ENCODE measurements at places on chromosomes 1 and 21.

GRCh38 chr1:225428881-225429455 lies 1.1 kb upstream of the LBR start:
- DNase-seq = no peak

GRCh38 chr21:33133892-33134291 lies 64.0 kb downstream of the OLIG1 start:
- no peak for DNase-seq

DNA sequence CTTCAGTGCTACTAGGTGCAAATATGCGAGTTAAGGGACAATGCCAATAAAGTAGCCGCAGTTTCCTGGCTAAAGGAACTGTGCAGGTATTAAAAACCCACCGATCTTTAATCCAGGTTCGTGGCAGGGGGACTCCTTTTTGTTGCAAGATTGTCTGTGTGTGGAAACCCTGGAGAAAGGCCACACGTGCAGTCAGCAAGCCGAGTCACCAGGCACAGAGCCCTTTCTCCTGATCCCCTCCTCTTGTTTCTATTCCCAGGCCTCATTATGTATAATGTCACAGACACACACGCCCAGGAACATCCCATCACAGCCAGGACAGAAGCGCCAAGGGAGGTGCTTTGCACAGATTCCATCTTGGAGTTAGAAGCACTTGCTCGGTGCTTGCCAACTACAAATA lies 528.9 kb downstream of the KIF26B start:
- DNase-seq = no peak

GRCh38 chr1:28161751-28162150 lies 14.7 kb downstream of the PTAFR start:
- no peak for DNase-seq

GRCh38 chr1:177432897-177433296 lies 262.1 kb downstream of the BRINP2 start:
- no peak for DNase-seq

- no peak for DNase-seq
These were observed 215.5 kb downstream of the KCNJ6 start for GRCh38 chr21:37700641-37701202.

DNA sequence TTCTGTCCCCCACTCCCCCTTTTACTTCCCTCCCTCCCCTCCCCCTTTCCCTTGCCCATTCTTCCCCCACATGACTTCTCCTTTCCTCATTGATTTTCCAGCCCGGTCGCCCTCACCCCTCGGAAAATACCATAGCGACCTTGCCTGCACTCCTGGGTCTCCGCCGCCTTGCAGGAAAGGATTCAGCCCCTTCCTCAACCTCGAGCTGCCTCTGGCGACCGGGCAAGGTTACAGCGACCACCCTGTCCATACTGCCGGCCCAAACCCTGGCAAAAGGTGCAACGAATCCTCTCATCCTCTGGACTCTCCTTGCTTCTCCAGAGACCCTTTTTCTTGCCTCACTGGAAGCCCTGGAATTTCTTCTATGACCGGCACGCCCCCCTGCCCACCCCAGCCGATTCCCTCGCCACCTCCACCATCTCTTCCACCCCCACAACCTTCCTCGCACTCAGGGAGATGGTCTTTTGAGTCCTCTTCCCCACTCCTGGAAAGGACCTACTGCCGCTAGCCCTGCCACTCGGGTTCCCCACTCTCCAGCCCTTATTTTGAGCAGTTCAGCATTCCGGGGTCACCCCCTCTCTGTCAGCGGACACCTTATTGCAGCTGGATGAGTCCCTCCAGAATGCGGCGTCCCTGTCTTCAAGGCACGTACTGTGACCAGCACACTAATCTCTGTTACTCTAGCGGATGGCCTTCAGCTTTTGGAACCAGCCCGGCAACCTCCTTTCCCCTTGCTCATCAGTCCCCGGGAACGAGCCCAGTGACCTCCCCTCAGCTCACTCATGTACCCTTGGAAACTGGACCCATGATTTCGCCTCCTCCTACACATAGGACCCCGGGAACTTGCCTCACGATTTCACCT lies 846 bp downstream of the NSUN4 start:
- no peak for DNase-seq

GRCh38 chr1:229557200-229557850 lies 1.2 kb downstream of the ABCB10 start:
- DNase-seq = no peak

DNA sequence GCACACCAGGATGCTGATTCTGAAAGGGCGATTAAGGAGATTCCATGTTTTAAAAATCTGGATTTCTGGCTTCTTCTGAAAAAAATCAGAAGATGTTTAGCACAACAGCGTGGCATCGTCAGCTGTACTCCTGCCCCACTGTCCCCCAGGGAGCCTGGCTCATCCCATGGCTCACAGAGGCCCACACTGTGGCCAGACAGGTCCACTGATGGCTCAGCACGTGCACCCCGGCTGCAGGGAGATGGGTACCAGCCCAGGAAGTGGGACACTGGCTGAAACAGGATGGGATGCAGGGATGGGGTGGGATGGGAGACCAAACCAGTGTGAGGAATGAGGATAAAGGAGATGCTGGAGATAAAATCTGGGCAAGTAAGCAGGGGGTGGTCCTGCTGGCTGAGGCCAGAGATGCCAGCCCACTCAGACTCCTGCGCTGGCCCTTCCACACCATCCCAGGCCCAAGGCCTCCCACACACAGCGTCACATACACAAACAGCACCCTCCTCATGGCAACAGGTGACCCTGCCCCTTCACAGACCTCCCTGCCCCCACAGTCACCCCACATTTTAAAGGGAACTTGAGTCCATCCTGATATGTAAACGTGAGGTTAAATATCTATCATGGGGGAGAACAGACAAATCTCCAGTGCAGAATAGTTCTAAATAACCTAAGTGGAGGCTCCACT lies 23.9 kb upstream of the SAMD11 start:
- DNase-seq = no peak

- no peak for DNase-seq
These were observed 13.6 kb downstream of the RD3 start for GRCh38 chr1:211478376-211478775.
